ENCODE measurements at places on chromosomes 6 and 20. TPM values are rescaled to one million over a fixed set of nuclear protein-coding genes. Genes with fewer than 3 reads are reported as not detected.

DNA sequence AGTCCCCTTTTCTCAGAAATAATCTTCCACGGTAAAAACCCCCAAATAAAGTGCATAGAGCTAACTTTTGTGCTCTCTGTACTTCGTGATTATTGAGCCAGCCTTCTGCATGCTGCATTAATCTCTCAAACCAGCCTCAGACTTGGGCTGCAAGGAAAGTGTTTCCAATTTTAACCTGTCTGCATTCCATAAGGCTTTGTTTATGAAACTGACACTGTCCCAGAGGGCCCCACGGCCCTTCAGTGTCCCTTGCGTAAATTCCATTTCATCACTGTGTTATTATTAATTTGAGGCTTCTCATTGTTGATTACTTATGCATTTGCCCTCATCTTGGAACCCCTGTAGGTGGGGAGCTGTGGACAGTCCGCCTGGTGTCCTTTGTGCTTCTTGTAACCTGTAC lies 15.6 kb upstream of the SNRPB2 start:
- H3K4me1 ChIP-seq: no peaks in the 10 kb centered on the region
- no peak for DNase-seq
- H3K27ac ChIP-seq: no peak overlapping the region
- no peaks in the 10 kb centered on the region for H3K27me3 ChIP-seq
- no peaks in the 10 kb centered on the region for H3K36me3 ChIP-seq

GRCh38 chr6:63403725-63404124 lies 83.9 kb upstream of the LGSN start:
- H3K4me3 ChIP-seq: no peak overlapping the region
- no peaks in the 10 kb centered on the region for H3K27me3 ChIP-seq
- no peak overlapping the region for H3K27ac ChIP-seq
- no peaks in the 10 kb centered on the region for H3K36me3 ChIP-seq

DNA sequence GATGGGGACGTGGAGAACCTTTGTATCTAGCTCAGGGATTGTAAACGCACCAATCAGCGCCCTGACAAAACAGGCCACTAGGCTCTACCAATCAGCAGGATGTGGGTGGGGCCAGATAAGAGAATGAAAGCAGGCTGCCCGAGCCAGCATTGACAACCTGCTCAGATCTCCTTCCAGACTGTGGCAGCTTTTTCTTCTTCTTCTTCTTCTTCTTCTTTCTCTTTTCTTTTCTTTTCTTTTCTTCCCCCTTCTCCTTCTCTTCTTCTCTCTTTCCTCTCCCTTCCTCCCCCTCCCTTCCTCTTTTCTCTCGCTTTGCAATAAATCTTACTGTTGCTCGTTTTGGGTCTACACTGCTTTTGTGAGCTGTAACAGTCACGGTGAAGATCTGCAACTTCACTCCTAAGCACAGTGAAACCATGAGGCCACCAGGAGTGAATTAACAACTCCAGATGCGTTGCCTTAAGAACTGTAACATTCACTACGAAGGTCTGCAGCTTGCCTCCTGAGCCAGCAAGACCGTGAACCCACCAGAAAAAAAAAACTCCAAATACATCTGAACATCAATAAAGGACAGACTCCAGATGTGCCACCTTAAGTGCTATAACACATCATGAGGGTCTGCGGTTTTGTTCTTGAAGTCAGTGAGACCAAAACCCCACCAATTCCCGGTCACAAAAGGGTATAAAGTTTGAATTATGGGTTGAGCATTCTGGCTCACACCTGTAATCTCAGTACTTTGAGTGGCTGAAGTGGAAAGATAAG lies 19.6 kb upstream of the SERPINB1 start:
- DNase-seq: no peak
- no peak overlapping the region for H3K27ac ChIP-seq
- no peaks in the 10 kb centered on the region for H3K36me3 ChIP-seq
- H3K27me3 ChIP-seq: no peaks in the 10 kb centered on the region
- no peak overlapping the region for H3K4me3 ChIP-seq

- H3K36me3 ChIP-seq: no peaks in the 10 kb centered on the region
- H3K27me3 ChIP-seq: no peaks in the 10 kb centered on the region
- no peak overlapping the region for H3K27ac ChIP-seq
- H3K4me3 ChIP-seq: no peak overlapping the region
- no peaks in the 10 kb centered on the region for H3K4me1 ChIP-seq
Measured at GRCh38 chr20:57251344-57251743, 15.1 kb downstream of the BMP7 start.

The PLA2G7 gene
- 2.1 TPM for total RNA-seq

The DLK2 gene
- not detected for total RNA-seq

All from ascending aorta (tissue), 2 donors.